ENCODE measurements at places on chromosomes 13 and 19.
A peak's percentile ranks its signal among the peaks of the same experiment; 100 is the strongest.

- no peak for DNase-seq
Observed at GRCh38 chr19:49845414-49845813, 5.5 kb upstream of the PTOV1 start.

GRCh38 chr13:88802886-88803285 is 1131.7 kb downstream of the SLITRK5 start:
- DNase-seq, result no peak

- no peak for DNase-seq
Observed at GRCh38 chr13:54841682-54842081, 1813.1 kb downstream of the OLFM4 start.

DNA sequence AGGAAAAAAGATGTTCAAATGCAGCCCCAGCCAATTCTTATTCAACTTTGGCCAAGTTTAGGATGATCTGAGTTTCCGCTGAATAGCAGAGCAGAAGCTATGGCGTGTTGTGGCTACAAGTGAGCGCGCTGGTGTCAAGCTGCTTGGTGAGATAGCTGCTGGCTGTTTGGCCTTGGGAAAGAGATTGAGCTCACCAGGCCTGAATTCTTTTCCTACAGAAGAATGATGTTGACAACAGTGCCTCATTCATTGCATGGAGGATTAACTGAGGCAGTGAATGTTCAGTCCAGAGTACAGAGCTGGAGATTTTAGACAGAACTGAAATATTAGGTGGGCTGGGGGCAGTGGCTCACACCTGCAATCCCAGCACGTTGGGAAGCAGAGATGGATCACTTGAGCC is 31.5 kb upstream of the MAP3K10 start:
- DNase-seq, result no peak

- DNase-seq, result no peak
Observed at GRCh38 chr13:56558698-56559320, 581.9 kb upstream of the PRR20A start.

GRCh38 chr19:17784201-17785008 is 10.5 kb upstream of the B3GNT3 start:
- DNase-seq, result peak; percentile 44

GRCh38 chr13:48317511-48318376 is 14.2 kb downstream of the RB1 start:
- DNase-seq, result no peak

DNA sequence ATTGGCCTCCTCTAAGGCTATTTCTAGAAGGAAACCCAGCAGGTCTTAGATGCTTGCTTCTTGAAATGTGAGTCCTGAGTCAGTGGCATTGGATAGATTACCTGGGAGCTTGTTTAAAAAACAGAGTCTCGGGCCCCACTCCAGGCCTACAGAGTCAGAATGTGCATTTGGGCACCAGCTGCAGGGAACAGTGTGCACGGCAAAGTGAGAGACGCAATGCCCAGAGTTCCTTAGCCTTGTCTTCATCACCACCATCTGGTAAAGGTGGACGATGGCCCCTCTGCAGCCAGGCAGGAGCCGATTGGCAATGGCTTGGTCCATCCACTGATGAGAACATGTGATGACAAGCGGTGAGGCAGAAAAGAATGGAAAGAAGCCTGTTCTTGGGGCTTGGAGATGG is 102.1 kb upstream of the TSC22D1 start:
- DNase-seq, result no peak

- DNase-seq, result no peak
Observed at GRCh38 chr19:28715157-28715556, 497.8 kb downstream of the UQCRFS1 start.

- DNase-seq, result no peak
Observed at GRCh38 chr13:113001241-113002140, 32.5 kb downstream of the MCF2L start.

- DNase-seq, result no peak
Observed at GRCh38 chr13:46951516-46951915, 54.7 kb upstream of the HTR2A start.

DNA sequence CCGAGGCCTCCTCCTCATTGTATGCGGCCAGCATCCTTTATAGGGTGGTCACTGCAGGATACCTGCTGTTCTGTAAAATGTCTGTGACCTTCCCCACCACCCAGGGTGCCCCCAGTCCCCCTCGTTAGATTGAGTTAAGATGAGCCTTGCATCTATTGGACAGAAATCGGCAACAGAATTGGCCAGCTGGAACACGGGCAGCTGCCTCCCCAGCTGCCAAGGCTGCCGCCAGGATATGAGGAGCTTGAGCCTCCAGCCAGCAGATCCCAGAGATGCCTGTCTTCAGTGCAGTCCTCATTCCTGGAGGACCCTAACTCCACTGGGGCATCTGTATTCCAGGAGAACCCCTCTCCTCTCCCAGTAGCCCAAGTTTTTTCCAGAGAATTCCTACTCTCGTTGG is 463.0 kb downstream of the TSHZ3 start:
- no peak for DNase-seq

GRCh38 chr13:93280688-93281087 is 54.1 kb downstream of the GPC6 start:
- no peak for DNase-seq

DNA sequence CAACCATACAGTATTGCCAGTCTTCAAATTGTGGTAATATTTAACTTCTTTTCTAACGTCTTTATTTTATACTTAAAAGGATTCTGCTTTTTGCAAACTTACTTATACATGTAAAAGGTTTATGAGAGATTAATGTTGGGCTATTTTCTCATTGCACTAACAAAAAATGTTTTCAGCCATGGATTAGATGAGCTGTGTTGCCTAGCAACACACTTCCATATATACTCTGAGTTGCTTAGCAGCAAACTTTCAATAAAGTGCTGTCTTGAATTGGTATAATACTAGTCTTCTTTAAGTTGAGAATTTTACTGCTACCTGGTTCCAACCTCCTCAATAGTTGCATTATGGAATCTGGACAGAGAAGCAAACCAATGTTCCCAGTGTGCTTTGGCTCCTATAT is 777.4 kb upstream of the PCDH9 start:
- DNase-seq, result no peak

GRCh38 chr13:41994696-41995095 is 33.8 kb upstream of the VWA8 start:
- DNase-seq, result no peak

- DNase-seq, result no peak
Observed at GRCh38 chr19:4774136-4774535, 17.4 kb upstream of the FEM1A start.

DNA sequence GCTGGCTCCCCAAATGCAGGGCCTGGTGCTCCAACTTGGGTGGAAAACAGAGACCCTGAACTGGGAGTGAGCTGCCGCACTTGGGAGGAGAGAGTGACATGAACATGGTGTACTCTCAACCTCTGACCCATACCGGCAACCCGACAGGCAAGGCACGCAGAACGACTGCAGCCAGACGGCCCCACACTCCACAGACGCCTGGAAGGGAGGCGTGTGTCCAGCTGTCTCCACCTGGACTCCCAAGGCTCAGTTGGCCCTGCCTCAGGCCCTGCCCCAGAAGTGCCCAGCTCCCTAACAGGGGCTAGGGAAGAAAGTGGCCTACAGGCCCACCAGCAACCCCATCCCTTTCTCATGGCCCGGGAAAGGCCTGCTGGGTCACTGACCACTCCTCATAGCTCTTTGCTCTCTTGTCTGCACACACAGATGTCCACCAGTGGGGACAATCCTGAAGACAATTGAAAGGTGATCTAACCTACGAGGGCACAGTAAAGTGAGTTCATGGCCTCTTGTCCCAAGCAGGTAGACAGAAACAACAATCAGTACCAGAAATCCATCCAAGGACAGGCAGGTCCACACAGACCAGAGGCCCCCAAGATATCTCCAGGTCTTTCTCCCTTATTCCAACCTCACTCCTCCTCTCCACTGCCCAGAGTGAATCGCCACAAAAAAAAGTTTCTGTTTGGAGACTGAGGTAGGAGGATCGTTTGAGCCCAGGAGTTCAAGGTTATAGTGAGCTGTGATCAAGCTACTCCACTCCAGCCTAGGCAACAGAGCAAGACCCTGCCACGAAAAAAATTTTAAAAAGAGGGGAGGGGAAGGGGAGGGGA is 28.2 kb downstream of the ELL start:
- no peak for DNase-seq

- no peak for DNase-seq
Observed at GRCh38 chr13:69108486-69108885, 999.1 kb upstream of the ATXN8OS start.

- no peak for DNase-seq
Observed at GRCh38 chr19:39386557-39386956, 4.3 kb downstream of the PAF1 start.

GRCh38 chr13:77857531-77858209 is 61.0 kb downstream of the EDNRB start:
- DNase-seq, result no peak

- DNase-seq, result no peak
Observed at GRCh38 chr19:41610789-41611188, 16.1 kb downstream of the CEACAM4 start.

GRCh38 chr13:52345048-52345447 is 60.9 kb downstream of the THSD1 start:
- DNase-seq, result no peak

GRCh38 chr13:99355267-99356011 is 48.2 kb upstream of the GPR183 start:
- no peak for DNase-seq
